ENCODE measurements at places on chromosomes 11 and 22.

- no peak for DNase-seq
Measured at GRCh38 chr11:36722421-36722820, 124.4 kb upstream of the RAG2 start.

- DNase-seq = no peak
Measured at GRCh38 chr11:133898770-133899115, 53.4 kb upstream of the SPATA19 start.

DNA sequence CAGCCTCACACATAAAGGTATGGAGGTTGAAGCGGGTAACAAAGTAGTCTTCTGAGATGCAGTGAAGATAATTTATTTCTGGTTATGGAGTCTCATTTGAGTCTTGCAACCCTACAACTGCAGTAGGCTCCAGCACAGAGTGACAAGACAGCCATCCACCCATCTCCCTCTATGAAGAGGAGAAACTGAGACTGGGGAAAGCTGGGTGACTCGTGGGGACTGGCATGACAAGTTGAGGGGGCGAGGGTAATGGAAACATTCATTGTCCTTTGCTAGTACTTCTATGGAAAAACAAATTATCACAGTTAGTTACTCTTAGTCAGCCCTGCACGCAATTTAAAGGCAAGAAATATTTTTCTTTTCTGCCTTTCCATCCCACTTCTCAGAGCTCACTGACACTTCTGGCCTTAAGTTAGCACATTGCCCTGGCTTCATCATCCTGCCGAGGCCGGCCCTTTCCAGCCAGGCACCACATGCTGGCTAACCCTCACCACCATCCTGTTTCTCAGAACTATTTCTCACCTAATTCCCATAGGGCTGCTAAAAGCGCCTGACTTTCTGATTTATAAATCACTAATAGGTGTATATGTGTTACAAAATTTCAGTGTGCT is 361.1 kb downstream of the ETS1 start:
- no peak for DNase-seq

DNA sequence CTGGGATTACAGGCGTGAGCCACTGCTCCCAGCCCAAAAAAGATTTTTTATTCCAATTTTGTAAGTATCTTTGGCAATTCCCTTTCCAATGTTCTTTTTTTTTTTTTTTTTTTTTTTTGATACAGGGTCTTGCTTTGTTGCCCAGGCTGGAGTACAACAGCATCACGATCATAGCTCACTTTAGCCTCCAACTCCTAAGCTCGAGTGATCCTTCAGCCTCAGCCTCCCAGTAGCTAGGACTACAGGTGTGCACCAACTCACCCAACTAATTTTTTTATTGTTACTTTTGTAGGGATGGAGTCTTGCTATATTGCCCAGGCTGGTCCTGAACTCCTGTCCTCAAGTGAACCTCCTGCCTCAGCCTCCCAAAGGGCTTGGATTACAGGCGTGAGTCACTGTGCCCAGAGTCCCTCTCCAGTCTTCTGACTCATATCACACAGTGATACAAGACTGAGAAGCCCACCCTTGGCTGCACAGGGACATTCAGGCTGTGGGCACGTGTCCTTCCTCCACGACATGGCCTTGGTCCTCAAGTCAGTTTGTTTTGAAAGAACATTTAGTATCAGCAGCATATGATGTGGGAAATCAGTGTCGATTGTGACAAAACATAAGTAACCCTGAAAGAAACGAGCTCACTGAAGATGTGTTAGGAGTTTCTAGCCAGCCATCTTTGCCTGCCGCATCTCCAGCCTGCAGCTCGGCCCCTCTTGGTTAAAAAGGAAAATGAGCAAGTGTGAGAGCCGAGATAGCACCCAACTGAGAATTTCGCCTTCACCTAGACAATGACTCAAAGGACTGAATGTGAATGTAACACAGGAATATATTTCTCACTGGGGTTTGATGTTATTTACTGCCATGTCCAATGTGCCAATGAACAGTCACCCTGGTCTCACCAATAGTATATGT is 175.5 kb downstream of the MN1 start:
- DNase-seq = no peak

- DNase-seq = no peak
Measured at GRCh38 chr11:30561691-30562415, 24.3 kb downstream of the MPPED2 start.

- DNase-seq = no peak
Measured at GRCh38 chr11:68028802-68029545, 1.5 kb upstream of the NDUFS8 start.

GRCh38 chr11:127248476-127248875 is 247.9 kb upstream of the KIRREL3 start:
- no peak for DNase-seq

DNA sequence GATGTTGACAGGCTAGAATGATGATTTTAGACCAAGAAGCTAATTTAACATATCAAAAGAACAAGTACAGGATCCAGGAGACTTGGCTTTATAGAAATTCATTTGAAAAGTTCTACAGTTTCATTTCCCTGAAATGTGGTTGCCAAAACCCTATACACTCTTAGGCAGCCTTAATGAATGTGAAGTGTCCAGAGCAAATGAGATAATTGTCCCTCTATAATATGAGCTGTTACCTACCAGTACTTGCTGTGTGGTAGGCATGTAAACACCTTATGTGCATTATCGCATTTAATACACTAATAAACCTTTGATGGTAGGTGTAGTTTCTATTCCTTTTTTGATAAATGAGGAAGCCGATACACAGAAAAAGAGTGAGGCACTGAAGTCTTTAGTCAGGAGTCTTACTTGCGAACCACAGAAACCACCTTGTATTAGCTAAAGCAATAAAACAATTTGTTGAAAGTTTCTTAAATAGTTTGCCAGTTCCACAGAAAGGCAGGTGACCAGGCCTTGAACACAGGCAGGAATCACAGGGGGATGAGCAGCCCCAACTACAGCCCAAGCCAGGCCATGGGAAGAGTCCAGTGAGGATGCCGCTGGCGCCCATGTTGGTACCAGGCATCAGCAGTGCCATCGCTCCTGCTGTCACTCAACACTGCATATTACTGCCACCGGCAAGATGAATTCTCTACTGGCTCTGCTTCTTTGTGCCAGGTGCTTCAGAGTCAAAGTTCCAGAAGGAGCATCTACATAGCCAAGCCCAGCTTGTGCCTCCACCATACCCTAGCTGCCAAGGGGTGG is 81.7 kb downstream of the SWAP70 start:
- no peak for DNase-seq

DNA sequence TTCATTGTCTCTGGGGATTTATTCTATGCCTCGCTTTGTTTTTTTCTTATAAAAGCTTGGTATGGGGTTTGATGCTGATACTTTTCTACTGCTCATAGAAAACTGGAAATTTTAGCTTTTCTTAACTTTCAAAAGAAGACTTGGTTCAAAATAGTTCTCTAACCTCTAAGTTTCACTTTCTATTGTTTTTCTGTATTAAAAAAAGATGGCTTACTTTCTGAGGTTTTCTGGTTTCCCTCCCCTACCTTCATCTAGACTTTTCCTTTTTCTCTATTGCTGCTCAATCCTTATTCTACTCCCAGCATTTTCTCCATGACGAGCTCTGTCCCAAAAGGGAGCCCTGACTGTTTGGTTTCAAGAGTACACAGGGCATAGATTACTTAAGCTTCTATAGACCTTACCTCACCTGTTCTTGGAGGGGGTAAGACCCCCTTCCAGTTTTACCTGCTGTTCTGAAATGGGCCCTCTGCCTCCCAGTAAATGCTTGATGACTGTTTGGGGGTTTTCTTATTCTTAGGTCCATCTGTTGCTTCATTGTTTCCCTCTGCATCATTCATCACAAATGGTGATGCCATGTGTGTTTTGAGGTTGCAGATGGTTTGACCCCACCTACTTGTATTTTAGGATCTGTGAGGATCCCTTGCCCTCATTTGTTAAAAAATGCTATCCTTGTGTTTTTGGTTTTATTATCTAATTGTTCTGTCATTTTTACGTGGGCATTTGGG is 29.5 kb downstream of the DNHD1 start:
- no peak for DNase-seq

DNA sequence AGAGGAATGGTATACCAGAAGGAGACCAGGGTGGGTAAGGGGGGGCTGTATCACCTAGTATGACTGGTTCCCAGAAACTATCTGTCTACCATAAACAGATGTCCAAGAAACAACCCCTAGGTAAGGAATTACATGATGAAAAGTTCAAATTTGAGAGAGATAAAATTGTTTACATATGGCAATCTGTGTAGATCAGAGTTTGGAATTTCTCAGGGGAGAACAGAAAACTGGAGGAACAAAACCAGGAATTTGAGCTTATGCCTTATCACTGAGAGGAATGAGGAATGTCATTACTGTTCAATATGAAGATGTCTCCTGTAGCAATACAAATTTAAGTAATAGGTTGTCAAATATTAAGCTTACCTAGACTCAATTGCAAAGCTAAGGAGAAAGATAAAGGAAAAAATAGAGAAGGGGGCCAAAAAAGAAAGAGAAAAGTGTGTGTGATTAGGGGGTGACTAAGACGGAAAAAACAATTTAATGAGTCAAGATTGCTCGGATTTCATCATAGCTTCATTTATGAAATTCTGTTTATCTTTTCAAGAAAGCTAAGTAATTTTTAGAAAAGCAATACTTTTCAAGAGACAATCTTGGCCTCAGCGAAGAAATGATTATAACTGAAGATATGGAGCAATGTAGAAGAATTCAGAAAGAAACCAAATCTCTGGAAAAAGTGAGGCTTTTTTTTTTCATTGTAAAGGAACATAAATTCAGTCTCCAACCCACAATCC is 117.8 kb downstream of the APOL5 start:
- no peak for DNase-seq

DNA sequence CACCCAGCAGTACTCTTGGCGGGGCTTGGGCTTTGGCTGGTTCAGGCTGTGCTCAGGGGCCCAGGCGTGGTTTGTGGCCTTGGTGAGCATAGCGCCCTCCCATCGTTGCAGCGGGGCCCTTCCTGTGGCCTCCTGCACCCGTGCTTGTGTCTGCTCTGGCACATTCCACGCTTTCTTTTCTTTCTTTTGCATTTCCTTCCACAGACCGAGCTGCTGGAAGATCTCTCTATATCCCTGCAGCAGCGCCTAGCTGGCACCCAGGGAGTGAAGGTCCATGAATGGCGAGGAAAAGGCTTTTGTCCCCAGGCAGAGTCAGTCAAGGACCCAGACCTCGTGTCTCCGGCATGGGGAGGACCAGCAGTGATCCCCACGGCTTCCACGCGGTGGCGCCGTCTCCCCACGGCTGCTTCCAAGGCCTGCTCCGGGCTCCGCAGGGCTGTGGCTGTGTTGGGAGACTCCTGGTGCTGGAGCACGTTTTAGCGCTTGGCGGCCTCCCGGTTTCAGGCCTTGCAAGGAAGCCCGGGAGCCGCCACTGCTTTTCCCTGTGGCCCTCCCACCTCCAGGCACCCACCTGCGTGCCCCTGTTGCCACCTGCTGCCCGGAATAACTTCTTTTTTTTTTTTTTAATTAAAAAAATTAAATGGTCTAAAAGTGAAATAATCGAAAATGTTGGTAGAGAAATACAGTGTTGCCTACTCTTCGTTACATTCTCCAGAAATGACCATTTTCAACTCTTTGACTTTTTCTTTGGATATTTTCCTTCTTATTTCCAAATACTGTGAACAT is 28.5 kb downstream of the GLB1L2 start:
- DNase-seq = peak; percentile 72

DNA sequence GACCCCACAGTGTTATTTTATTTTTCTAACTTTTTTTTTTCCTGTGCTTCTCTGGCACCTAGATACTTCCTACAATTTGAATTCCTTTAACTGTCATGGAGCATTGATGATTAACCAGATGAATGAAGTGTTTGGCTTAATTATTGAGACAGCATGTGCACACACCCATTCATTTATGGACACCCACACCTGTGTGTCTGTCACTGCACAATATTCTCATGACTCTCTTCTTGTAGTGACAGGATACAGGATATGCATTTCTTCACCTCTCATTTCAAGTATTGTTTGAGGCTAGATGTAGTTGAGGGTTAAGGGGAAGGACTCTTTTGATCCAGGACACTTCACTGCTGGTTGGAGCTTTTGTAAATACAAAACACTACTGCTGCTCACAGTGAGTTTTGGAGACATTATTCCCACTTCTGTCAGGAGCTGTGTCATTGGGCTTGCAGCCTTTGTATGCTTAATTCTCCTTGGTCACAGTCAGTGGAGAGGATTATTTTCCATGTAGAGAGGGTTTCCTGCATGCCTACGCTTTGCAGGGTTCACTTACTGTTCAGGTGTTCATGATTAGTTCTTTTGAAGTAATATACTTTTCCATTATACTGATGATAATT is 33.5 kb downstream of the SPECC1L start:
- no peak for DNase-seq

GRCh38 chr11:88345408-88345807 is 7.9 kb upstream of the CTSC start:
- DNase-seq = peak; percentile 71

GRCh38 chr11:82494988-82495432 is 238.7 kb downstream of the FAM181B start:
- no peak for DNase-seq

- no peak for DNase-seq
Measured at GRCh38 chr11:66561178-66561974, 7.0 kb downstream of the CTSF start.

DNA sequence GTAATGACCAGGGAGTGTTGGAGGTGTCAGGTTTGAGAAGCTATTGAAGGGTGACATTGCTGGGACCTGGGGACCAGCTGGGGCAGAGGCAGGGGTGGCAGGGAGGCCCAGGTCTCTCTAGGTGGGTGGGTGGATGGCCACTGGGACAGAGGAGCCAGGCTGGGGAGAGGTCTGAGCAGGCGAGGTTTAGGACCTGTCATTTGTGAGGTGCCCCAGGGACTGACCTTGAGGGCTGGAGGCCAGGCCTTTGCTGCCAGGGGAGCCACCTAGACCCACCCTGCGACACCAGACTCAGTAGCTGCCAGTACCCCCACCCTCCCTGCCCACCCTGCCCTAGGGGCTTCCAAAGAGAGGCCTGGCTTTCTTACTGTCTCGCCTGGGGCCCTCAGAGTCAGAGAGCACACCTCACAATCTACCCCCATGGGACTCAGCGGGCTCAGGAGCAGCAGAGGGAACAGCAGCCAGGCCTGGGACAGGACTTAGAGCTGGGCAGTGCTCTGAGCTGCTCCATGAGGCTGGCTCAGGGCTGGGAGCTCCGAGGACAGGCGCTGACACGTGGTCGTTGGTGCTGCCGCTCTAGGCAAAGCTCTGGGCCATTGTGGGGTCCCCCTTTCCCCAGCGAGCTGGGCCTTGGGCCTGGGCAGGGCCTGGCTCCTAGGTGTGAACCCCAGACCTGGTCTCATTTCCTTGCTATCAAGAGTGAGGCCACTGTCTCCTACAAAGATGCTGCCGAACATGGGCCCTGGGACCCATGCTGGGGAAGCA is 28.6 kb upstream of the PPARA start:
- DNase-seq = no peak

DNA sequence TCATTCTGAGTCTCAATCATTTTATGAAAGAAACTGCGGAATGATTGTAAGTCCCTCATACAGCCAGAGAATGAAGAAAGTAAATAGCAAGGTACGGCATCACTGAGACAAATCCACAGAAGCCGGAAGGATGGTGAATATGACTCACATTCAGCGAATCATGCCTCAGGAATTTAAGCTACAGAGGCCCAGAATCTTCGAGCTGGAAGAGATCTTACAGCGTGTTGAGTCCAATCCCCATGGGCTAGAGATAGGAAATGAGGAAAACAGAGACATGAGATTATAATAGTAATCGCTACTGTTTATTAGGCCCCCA is 173.2 kb downstream of the KIF18A start:
- DNase-seq = peak; percentile 96

GRCh38 chr11:65102142-65103095 is 6.4 kb downstream of the VPS51 start:
- DNase-seq = no peak
